ENCODE measurements at places on chromosomes 1 and 21. TPM values are rescaled to one million over a fixed set of nuclear protein-coding genes. Genes with fewer than 3 reads are reported as not detected.
A peak's percentile ranks its signal among the peaks of the same experiment; 100 is the strongest.

DNA sequence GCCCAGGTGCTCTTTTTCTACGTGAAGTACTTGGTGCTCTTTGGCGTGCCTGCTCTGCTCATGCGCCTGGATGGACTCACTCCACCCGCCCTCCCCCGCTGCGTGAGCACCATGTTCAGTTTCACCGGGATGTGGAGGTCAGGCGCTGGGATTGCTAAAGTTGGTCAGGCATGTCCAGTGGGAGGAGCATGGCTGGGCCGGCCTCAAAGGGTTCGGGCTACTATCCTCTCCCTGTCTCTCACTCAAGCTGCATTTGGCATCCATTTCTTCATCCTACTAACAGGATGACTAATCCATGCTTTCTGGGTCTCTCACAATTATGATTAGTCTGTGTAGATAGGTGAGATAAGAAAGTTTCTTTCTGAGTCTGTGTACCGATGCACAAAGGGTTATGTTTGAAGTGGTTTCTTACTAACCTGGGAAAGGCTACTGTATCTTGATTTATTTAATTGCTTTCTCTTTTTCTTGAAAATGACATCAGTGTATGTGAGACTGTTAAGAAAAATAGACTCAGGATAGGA, 135.9 kb downstream of the HHAT start:
- peaks cover 42% of the 10 kb centered on the region for H3K27me3 ChIP-seq
- H3K27ac ChIP-seq = no peak overlapping the region
- no peaks in the 10 kb centered on the region for H3K36me3 ChIP-seq
- H3K4me1 ChIP-seq = peaks cover 13% of the 10 kb centered on the region

Gene LSM10
- 41.4 TPM for total RNA-seq

DNA sequence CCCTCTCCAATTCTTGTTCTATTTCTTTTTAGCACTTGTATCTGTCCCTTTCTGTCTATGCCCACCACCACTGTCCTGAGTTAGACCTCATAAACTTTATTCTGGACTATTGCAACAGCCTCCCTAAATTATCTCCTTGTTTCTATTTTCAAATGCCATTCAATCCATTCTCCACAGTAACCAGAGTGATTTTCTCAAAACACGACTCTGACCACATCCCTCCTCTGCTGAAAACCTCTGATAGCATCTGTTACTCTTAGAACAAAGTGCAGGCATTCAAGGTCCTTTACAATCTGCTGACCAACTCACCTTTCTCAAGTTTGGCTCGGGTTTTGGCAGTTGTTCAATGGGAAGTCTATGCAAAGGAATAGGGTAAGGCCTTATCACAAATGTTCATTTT, 22.8 kb upstream of the GPX7 start:
- DNase-seq = no peak
- H3K36me3 ChIP-seq = no peaks in the 10 kb centered on the region
- H3K27ac ChIP-seq = peak overlapping the region; percentile 9
- H3K27me3 ChIP-seq = no peaks in the 10 kb centered on the region
- H3K4me3 ChIP-seq = no peak overlapping the region

- no peaks in the 10 kb centered on the region for H3K36me3 ChIP-seq
- no peaks in the 10 kb centered on the region for H3K27me3 ChIP-seq
- H3K4me1 ChIP-seq = peaks cover 11% of the 10 kb centered on the region
- no peak overlapping the region for H3K27ac ChIP-seq
- DNase-seq = no peak
- H3K4me3 ChIP-seq = no peak overlapping the region
These were observed 1.3 kb downstream of the GPA33 start for GRCh38 chr1:167088746-167089417.

- peaks cover 44% of the 10 kb centered on the region for H3K27me3 ChIP-seq
- no peak overlapping the region for H3K27ac ChIP-seq
- peaks cover 26% of the 10 kb centered on the region for H3K4me1 ChIP-seq
These were observed 3.2 kb upstream of the LRRN2 start for GRCh38 chr1:204688776-204689175.

Gene OR6N1
- not detected for total RNA-seq

Gene SPRR2F
- total RNA-seq = not detected

DNA sequence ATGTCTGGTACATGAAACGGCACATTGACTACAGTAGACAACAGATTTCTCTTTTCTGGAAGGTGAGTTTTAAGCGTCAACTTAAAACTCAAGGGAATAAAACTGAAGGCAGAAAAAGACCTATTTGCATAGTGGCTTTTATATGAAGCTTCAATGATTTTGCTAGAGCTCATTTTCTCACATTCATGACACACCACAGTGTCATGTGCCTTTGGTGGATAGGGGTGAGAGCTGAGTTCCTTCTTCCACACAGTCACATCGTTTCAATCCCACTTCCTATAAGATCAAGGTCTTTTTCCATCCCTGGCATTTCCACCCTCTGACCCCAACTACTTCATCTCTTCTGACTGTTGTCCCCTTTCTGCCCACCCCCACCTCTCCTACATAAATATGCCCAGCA, 31.0 kb downstream of the IL12RB2 start:
- peaks cover 83% of the 10 kb centered on the region for H3K36me3 ChIP-seq
- H3K4me3 ChIP-seq = peak overlapping the region; percentile 1
- H3K27me3 ChIP-seq = no peaks in the 10 kb centered on the region
- peaks cover 88% of the 10 kb centered on the region for H3K4me1 ChIP-seq
- H3K27ac ChIP-seq = peak overlapping the region; percentile 73
- no peak for DNase-seq

GRCh38 chr1:157995583-157996169, 2.2 kb downstream of the KIRREL1 start:
- peaks cover 56% of the 10 kb centered on the region for H3K27me3 ChIP-seq
- DNase-seq = no peak
- H3K36me3 ChIP-seq = no peaks in the 10 kb centered on the region
- peaks cover 2% of the 10 kb centered on the region for H3K4me1 ChIP-seq
- H3K4me3 ChIP-seq = no peak overlapping the region
- no peak overlapping the region for H3K27ac ChIP-seq

- peaks cover 9% of the 10 kb centered on the region for H3K4me1 ChIP-seq
- DNase-seq = no peak
- no peak overlapping the region for H3K4me3 ChIP-seq
- peaks cover 15% of the 10 kb centered on the region for H3K27me3 ChIP-seq
These were observed 17.2 kb downstream of the SPOCD1 start for GRCh38 chr1:31798433-31799195.

- peak overlapping the region; percentile 84 for H3K27ac ChIP-seq
- DNase-seq = peak; percentile 54
- peaks cover 41% of the 10 kb centered on the region for H3K4me1 ChIP-seq
- no peaks in the 10 kb centered on the region for H3K36me3 ChIP-seq
- no peaks in the 10 kb centered on the region for H3K27me3 ChIP-seq
These were observed 479.3 kb upstream of the RUNX1 start for GRCh38 chr21:35528116-35529042.

DNA sequence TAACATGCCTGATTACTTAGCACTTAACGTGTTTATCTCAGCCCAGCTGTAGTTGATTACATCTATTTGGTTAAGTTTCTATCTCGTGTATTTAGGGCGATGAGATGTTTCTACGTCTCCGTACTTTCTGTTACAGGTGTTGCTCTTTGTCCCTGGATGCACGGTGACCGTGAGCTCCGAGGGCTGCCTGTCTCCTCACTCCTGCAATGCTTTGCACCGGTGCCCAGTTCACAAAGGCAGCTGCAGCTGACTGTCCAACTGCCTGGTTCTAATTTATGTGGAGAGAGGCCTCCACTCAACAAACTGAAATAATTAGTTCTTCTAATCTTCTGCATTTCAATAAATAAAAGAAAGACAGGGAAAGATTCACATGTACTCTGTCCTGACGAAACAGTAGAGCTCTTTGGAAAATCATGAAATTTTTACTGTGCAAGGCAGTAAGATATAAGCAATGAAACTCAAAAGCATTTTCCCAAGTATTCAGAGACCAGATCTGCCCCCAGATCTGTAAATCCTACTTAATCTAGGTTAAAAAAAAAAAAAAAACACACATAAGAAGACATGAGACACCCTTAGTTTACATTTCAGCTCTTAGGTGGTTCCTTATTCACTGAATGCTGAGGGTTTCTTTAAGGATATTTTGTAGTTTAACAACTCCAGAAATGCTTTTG, 108.2 kb downstream of the TGFBR3 start:
- H3K27ac ChIP-seq = no peak overlapping the region
- H3K27me3 ChIP-seq = no peaks in the 10 kb centered on the region
- no peak for DNase-seq
- H3K4me3 ChIP-seq = no peak overlapping the region

Gene KIAA1614
- 0.03 TPM for total RNA-seq

- no peak overlapping the region for H3K4me3 ChIP-seq
- peaks cover 13% of the 10 kb centered on the region for H3K36me3 ChIP-seq
- H3K4me1 ChIP-seq = peaks cover 9% of the 10 kb centered on the region
- no peaks in the 10 kb centered on the region for H3K27me3 ChIP-seq
- H3K27ac ChIP-seq = no peak overlapping the region
- no peak for DNase-seq
These were observed 7.3 kb upstream of the JUN start for GRCh38 chr1:58791106-58791505.

DNA sequence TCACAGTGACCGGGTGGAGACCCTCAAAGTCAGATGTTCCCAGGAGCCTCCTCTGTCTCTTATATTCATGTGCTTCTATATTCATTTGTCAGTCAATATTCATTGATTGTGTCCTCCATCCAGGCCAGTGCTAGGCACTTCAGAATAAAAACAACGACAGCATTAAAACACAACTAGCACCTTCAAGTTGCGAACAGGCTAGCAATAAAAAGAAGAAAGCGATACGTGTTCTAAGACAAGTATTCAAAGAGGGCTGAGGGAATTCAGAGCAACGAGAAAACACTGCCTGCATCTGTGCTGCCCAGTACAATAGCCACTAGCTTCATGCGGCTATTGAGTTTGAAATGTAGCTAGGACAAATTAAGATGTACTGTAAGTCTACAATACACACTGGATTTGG, 138.0 kb downstream of the PLXNA2 start:
- no peaks in the 10 kb centered on the region for H3K4me1 ChIP-seq
- DNase-seq = no peak
- H3K27ac ChIP-seq = no peak overlapping the region
- no peak overlapping the region for H3K4me3 ChIP-seq

Gene ZNF593
- 22.9 TPM for total RNA-seq

GRCh38 chr1:236407059-236407458, 13.0 kb downstream of the EDARADD start:
- no peak overlapping the region for H3K4me3 ChIP-seq
- DNase-seq = no peak
- H3K36me3 ChIP-seq = no peaks in the 10 kb centered on the region
- no peak overlapping the region for H3K27ac ChIP-seq
- H3K4me1 ChIP-seq = no peaks in the 10 kb centered on the region

Gene GGPS1
- total RNA-seq = 34.3 TPM
